ENCODE measurements at places on chromosomes 3 and 15.

DNA sequence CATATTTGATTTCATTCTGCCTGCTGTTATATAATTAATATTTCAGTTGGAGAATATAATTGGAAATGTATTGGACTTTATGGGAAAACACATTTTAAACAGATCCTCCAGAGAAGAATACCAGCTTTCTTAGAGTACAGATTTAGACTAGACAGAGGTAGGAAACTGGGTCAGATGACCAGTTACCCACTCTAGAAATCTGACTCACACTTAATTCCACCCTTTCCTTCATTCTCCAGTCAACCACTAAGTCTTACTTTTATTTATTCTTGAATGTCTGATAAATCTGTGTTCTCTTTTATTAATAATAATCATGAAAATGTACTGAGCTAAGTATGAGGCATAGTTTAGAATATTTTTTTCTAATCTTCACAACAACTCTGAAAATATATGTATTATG lies 110.7 kb downstream of the LRRC49 start:
- no peak for DNase-seq

DNA sequence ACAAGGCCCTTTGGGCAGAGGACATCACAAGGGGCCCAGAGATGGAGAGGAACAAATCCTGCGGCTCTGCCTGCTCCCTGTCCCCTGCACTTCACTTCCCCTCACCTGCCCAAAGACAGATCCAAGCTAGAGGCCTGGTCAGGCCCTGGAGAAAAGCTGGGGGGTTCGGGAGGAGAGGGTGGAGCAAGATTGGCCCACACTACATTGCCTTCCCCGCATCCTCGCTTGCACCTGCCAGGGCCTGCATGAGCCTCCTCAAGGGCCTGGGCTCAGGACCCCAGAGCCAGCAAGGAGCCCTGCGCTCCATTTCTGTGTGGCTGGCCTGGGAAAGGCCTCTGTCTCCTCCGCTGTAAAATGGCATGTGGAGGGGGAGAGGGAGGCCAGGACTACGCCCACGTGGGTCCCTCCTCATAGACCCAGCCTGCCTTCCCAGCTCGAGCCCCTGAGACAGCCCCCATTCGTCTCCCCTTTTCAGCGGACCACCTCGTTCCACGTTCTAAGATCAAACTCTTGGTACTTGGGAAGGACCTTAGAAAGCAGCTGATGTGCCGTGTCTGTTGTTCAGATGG lies 106.0 kb downstream of the HMG20A start:
- no peak for DNase-seq

DNA sequence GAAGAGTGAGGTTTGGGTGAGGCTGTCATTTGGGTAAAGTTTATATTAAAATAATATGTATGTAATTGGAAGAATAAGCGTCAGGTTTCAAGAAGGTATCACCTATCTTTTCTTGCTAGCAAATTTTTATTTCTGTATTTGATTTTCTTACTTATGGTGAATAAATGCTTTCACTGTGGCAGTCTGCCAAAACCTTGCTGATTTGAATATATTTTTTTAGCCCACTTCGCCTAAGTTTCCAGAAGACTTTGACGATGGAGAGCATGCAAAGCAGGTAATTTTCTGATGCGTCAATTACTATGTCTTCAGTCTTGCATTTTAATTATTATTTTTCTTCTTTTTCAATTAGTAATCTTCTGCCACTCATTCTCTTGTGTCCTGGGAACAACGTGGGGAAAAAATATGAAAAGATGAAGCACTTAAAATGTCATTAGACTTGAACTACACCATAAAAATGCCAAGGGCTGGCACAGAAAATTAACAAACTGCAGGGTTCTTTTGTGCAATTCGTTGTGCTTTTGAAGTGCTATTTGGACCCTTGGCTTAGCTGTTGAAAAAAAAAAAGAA lies 40.4 kb downstream of the SRP14 start:
- DNase-seq = no peak

- no peak for DNase-seq
Observed at GRCh38 chr15:94312946-94313345, 81.6 kb downstream of the MCTP2 start.

DNA sequence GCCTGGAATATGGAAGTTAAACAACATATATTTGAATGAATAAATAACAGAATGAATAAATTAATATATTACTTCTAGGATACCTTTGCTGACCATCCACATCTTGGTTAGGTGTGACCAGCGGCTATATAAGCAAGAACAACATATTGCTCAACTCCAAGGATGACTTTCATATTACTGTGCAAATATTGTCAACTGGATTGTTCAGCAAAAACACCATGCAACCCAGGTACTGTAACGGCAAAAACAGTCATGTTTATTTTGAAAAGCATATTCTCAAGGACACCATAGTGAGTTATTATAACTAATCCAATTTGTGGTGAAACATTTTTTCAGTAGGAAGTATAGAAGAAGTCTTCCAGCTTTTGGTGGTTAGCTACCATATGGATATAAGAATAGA lies 907.9 kb downstream of the IGSF11 start:
- DNase-seq = no peak

- no peak for DNase-seq
Observed at GRCh38 chr15:73718694-73719093, 34.5 kb downstream of the INSYN1 start.

GRCh38 chr3:35709691-35710090 lies 70.4 kb downstream of the ARPP21 start:
- DNase-seq = no peak

- DNase-seq = no peak
Observed at GRCh38 chr15:75309711-75310110, 26.2 kb upstream of the COMMD4 start.

GRCh38 chr3:147572970-147573340 lies 163.8 kb downstream of the ZIC1 start:
- DNase-seq = no peak

DNA sequence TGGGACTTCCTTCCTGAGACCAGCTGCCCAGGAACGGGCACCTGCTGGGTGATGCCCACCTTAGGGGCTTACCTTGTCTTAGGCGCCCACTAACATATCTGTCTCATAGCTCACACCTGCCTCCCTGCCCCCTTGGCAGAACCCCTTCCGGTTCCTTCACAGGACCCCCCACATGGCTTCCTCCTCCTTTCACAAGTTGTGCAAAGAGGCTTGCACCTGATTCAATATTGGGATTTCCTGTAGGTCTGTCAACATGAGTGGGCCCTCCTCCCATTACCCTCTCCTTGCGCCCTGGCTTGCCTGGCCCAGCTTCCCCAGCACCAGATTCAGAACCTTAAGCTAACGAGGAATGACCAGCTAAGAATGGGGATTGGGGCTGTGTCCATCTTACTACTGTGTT lies 633 bp downstream of the THPO start:
- DNase-seq = no peak

GRCh38 chr15:73395671-73396070 lies 26.9 kb upstream of the HCN4 start:
- DNase-seq = no peak

All from CD4-positive, alpha-beta T cell treated with Interleukin-4 for 1 hour (primary cell).